ENCODE measurements at places on chromosomes 6 and 20.

DNA sequence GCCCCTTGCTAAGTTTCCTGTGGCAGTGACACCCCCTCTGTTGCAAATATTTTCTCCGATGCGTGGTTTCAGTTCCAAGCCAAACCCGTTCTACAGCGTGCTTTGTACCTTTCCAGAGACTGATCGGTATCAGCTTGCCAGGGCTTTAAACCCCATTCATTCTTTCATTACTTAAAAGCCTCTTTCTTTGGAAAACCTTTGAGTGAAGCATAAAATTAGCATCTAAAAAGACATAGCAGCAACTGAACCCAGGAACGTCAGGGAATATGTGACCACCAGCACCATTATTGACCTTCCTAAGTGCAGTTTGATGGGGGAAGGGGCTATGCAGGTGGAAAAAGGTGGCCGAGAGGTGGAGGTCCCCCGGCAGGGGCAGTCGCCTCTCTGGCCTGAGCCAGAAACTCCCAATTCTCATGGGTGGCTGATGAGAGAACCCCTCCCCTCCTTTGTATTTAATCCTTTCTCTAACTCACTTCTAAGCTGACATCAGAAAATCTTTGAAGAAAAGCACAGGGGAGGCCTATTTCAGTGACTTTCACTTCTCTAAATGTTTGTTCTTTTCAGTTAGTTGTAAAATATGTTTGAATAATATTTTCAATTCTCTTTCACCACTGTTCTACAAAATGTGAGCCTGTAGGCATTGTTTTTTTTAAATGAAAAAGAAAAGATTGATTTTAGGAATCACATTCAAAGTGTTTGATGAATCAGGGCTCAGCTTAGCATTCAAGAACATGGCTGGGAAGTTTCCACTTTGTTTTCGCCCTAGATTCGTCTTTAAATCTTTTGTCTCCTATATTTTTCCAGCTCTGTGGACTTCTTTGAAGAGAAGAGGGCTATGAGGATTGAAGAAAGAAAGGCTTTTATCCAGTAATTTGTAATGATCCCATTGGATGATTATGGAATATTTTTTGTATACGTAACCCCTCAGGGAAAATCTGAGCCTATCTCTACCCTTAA lies 89.2 kb downstream of the RSPH3 start:
- no peak for DNase-seq

- no peak for DNase-seq
Measured at GRCh38 chr6:124260337-124260736, 456.7 kb downstream of the NKAIN2 start.

- peak; percentile 87 for DNase-seq
Measured at GRCh38 chr20:64083378-64083803, 807 bp downstream of the LKAAEAR1 start.

DNA sequence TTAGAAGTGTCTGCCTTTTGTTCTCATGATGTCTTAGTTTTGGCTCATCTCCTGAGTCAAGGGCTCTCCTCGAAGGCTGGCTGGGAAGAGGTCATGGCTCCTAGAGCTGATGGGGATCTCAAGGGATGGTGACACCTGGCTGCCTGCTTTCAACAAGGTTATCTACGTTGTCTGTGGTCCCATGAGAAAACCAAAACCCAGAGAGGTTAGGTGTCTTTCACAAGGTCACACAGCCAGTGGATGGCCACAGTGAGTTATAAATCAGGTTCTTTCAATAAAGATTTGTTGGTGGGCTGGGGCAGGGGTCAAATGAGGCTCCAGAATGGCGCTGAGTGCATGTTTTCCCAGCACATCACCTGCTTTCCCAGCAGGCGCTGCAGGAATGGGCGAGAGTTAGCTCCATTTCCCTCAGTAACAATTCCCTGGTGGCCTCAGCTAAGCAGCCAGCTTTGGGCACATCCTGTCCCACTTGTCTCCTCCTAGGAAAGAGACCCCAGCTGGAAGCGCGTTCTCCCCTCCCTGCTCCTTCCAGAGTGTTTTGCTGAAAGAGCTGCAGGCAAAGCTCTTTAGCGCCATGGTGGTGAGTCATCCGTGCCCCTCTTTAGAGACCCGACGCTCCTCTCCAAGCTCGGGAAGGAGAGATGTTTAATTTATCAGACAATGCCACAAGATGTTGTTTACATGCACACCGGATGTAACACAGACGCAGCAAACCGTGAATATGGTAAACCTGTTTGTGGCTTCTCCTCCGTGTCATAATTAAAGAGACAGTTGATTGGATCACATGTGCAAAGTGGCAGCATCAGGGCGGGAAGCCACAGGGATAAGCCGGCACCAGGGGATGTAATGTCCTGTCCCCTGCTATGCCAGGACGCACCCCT lies 109.7 kb downstream of the LRFN2 start:
- no peak for DNase-seq

- DNase-seq, result no peak
Measured at GRCh38 chr6:164211254-164211653, 796.7 kb downstream of the QKI start.

GRCh38 chr6:170448751-170449630 lies 104.1 kb downstream of the PSMB1 start:
- DNase-seq, result no peak

DNA sequence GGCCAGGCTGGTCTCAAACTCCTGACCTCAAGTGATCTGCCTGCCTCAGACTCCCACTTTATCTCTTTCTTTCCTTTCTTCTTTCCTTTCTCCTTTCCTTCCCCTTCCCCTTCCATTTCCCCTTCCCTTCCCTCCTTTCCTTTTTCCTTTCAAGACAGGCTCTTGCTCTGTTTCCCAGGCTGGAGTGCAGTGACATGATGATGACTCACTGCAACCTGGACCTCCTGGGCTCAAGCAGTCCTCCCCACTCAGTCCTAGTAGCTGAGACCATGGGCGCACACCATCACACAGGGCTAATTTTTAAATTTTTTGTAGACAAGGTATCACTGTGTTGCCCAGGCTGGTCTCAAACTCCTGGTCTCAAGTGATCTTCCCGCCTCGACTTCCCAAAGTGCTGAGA lies 377.6 kb upstream of the ZFP64 start:
- DNase-seq, result no peak

DNA sequence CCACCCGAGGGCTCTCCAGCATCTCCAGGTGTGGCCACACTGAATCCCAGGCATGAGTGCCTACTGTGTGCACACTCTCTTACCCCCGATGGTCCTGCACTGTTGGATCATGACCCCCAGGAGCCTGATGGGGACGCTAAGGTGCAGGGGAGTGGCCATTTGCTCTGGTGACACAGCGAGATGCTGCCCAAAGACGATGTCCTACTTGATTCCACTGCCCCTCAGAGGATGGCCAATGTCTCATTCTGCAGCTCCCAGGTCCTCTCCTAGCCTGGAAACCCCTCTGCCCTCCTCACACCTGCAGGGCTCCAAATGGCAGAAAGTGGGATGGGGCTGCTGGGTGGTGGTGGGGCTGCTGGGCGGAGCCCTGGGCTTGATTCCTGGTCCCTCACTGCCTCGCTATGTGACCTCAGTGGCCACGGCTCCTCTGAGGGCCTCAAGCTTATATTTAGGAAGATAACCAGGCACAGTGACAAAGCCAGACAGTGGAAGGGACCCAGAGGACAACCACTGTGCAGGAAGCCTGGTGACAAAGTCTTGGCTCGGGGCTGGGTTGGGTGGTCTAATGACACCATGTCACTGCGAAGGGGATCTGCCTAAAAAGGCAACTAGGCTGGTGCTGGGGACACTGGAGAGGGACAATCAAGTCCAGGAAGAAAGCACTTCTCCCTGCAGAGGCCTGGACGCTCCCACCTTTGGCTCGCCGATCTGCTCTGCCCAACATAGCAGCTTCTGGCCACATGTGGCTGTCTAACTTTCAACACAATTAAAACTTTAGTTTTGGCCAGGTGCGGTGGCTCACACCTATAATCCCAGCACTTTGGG lies 28.4 kb downstream of the TGM2 start:
- DNase-seq, result no peak

DNA sequence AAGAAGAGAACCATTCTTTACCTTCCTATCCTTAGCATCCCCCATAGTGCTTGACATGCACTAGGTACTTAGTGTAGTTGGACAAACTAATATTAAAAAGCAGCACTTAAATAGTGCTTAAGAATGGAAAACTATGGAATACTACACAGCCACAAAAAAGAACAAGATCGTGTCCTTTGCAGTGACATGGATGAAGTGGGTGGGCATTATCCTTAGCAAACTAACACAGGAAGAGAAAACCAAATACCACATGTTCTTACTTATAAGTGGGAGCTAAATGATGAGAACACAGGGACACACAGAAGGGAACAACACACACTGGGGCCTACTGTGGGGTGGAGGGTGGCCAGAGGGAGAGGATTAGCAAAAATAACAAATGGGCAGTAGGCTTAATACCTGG lies 66.8 kb downstream of the EPHA7 start:
- no peak for DNase-seq

GRCh38 chr6:25014791-25015560 lies 79.2 kb upstream of the RIPOR2 start:
- DNase-seq, result peak; percentile 95

DNA sequence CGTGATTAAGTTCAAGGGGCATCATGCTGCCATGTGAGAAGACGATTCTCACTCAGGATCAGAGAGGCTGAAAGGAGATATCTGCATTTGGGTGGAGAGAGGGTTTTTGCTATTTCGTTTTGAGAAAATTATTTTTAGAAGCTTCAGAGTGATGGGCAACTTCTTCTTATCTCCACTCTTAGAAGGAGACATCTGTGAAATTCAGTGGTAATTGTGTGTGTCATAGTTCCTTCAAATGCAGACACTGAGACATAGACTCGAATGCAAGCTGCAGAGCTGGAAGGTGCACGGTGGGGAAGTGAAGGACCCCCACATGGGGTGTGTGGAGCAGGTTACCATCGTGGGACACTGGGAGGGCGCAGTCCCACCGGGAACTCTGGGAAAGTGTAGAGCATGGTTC lies 116.8 kb downstream of the PRND start:
- no peak for DNase-seq

- no peak for DNase-seq
Measured at GRCh38 chr20:19991854-19992253, 25.3 kb upstream of the NAA20 start.

GRCh38 chr6:69866770-69867638 lies 648 bp downstream of the COL19A1 start:
- no peak for DNase-seq

GRCh38 chr6:148983966-148984365 lies 237.1 kb downstream of the UST start:
- no peak for DNase-seq

- DNase-seq, result no peak
Measured at GRCh38 chr20:52305858-52306257, 114.3 kb upstream of the ZFP64 start.

GRCh38 chr6:162463576-162463975 lies 264.0 kb downstream of the PRKN start:
- no peak for DNase-seq

All from dermis microvascular lymphatic vessel endothelial cell (primary cell).